ENCODE measurements at places on chromosomes 7 and 10. TPM values are rescaled to one million over a fixed set of nuclear protein-coding genes. Genes with fewer than 3 reads are reported as not detected.

- no peaks in the 10 kb centered on the region for H3K36me3 ChIP-seq
- H3K4me1 ChIP-seq = peaks cover 41% of the 10 kb centered on the region
- H3K27ac ChIP-seq = peak overlapping the region; percentile 94
- peak overlapping the region; percentile 77 for H3K4me3 ChIP-seq
Observed at GRCh38 chr7:143279186-143280098, 5.3 kb upstream of the TMEM139 start.

Gene ITGA8
- total RNA-seq = not detected

Gene NUTM2B
- 0.19 TPM for total RNA-seq

DNA sequence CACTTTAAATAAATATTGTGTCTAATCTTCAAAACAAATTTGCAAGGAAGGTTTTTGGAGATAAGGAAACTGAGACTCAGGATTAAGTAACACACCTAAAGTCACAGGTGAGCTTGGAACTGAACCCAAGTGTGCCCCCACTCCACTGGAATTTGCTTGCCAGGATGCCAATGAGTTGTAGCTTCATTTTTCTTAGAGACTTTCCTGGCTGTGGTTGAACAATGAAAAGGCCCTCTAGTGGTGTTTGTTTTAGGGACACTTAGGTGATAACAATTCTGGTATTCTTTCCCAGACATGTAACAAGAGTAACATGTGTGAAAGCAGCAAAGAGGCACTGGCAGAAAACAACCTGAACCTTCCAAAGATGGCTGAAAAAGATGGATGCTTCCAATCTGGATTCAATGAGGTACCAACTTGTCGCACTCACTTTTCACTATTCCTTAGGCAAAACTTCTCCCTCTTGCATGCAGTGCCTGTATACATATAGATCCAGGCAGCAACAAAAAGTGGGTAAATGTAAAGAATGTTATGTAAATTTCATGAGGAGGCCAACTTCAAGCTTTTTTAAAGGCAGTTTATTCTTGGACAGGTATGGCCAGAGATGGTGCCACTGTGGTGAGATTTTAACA is 1.5 kb downstream of the IL6 start:
- no peak overlapping the region for H3K27ac ChIP-seq
- H3K27me3 ChIP-seq = peaks cover 22% of the 10 kb centered on the region

Gene MRLN
- not detected for total RNA-seq

Gene SNCG
- total RNA-seq = 1.2 TPM

GRCh38 chr10:72792288-72792687 is 100.3 kb downstream of the MCU start:
- no peaks in the 10 kb centered on the region for H3K36me3 ChIP-seq
- H3K27ac ChIP-seq = no peak overlapping the region
- H3K4me1 ChIP-seq = peaks cover 14% of the 10 kb centered on the region
- no peak for DNase-seq

DNA sequence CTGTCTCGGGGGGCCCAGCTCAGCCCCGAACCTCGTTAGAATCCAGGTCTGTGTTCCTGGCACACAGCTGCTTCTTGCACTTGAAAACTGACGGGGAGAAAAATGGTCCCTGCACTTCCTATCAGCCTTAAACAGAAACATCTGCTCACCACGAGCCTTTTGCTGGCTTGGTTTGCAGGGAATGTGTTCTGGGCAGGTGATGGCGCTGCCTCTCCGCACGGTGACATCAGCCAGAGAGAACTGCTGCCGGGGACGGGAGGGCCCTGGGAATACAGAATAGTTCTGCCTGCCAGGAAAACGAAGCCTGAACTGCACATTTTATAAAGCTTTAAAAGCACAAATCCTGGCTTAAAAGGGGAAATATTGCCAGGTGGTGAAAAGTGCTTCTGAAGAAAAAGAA is 622.5 kb downstream of the TYW1 start:
- H3K36me3 ChIP-seq = no peaks in the 10 kb centered on the region
- no peak for DNase-seq
- H3K4me3 ChIP-seq = no peak overlapping the region
- H3K4me1 ChIP-seq = no peaks in the 10 kb centered on the region

Gene ZNF804B
- total RNA-seq = not detected

DNA sequence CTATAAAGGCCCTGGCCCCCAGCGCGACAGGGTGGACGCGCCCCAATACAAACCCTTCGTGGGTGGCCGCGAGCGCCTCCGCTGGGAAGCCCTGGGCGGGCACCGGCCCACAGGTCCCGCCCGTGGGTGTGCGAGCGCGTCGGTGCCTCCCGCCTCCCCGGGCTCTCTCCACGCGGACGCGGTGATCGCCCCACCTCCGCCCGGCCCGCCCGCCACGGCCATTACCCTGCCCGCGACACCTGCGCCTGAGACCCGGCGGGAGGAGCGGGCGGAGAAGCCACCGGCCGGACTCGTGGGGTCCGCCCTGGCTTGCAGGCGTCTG is 81.2 kb downstream of the PAX2 start:
- peaks cover 72% of the 10 kb centered on the region for H3K27me3 ChIP-seq
- H3K36me3 ChIP-seq = no peaks in the 10 kb centered on the region
- H3K27ac ChIP-seq = no peak overlapping the region
- H3K4me1 ChIP-seq = peaks cover 19% of the 10 kb centered on the region
- DNase-seq = no peak

DNA sequence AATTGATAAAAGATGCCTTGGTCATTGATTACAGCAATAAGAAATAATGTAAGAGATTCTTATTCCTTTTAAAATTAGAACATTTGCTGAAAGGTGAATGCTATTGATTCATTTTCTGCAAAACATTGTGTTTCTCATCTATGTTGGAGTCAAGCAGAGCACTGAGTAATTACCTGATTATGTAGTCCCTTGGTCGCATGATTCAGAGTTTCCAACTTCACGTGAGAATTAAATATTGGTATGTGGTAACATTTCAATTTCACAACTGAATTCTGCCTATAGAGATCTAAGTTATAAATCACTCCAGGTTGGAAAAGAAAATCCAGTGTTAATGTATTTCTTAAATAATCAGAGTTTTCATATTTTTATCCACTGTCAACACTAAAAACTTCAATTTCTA is 701.4 kb downstream of the PHTF2 start:
- no peak overlapping the region for H3K4me3 ChIP-seq
- no peak for DNase-seq
- H3K27me3 ChIP-seq = no peaks in the 10 kb centered on the region
- H3K27ac ChIP-seq = no peak overlapping the region
- no peaks in the 10 kb centered on the region for H3K36me3 ChIP-seq

Gene CALN1
- total RNA-seq = not detected

DNA sequence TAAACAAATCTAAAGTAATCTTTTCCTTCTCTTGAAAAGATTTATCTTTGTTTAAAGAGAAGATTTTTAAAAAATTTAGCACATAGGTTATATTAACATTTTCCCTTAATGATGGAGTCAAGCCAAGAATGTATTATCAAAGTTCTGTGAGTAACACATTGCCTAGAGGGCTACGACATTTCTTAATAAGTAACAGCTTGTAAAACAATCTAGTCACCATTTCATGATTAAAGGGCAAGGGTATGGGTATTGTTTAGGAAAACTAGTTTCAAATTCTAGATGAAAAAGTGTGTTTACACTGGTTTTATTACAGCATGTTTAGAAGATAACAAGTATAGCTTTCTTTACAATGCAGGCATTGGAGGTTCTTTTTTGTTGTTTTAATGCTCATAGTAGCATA is 28.6 kb upstream of the LAMB4 start:
- peaks cover 3% of the 10 kb centered on the region for H3K4me1 ChIP-seq
- H3K27me3 ChIP-seq = no peaks in the 10 kb centered on the region
- no peak overlapping the region for H3K4me3 ChIP-seq
- DNase-seq = no peak
- no peak overlapping the region for H3K27ac ChIP-seq

DNA sequence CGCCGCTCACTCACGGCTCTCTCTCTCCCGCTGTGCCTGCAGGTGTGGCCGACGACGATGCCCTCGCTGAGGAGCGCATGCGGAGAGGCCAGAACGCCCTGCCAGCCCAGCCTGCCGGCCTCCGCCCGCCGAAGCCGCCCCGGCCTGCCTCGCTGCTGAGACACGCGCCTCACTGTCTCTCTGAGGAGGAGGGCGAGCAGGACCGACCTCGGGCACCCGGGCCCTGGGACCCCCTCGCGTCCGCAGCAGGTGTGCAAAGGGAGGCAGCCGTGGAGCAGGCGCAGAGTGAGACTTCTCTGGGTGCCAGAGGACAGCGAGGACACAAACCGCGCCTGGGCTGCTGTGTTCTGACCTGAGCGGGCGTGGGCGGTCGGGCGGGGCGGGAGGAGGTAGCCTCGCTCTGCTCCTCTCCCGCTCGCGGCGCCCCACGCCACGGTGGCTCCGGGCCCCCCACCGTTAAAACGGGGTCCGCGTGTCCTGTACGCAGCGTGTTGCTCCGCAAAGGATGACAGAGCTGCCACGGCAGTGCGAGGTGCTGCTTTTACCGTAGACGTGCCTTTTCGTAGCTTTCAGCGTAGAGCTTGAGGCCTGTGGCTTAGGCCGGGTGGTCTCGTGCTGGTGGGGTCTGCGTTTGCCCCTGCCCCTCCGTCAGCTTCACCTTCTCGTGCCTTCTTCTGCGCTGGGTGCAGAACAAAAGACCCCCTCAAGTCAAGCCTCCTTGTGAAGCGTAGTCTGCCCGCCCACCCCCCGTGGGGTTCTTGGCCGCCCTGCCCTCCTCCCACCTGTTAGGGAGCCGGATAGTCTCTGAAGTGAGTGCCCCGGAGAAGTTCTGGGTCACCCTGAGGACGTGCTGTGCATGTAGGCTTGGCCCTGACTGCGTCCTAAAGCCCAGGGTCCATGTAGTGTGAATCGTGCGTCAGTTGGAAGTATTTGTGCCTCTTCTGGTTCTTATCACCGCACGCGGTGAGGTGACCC is 73.2 kb downstream of the DNAJB6 start:
- H3K4me3 ChIP-seq = no peak overlapping the region
- peaks cover 8% of the 10 kb centered on the region for H3K36me3 ChIP-seq
- no peaks in the 10 kb centered on the region for H3K27me3 ChIP-seq
- no peak overlapping the region for H3K27ac ChIP-seq
- H3K4me1 ChIP-seq = peaks cover 5% of the 10 kb centered on the region

Gene AKR1B1
- total RNA-seq = 103 TPM

DNA sequence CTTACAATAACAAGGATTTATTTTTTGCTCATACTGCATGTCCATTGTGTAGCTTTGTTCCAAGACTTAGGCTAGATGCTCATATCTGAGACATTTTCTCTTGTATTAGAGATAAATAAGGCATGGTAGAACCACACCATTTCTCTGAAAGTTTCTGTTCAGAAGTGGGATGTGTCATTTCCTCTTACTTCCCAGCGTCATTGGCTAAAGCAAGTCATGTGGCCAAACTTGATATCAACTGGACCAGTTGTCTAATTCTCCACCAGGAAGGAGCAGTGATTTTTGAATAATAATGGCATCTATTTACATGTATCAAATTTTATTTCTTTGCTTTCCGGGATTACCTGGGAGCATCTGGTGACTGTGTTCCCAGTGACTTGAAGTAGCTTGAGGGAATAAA is 38.3 kb downstream of the AHCYL2 start:
- no peak overlapping the region for H3K4me3 ChIP-seq
- no peaks in the 10 kb centered on the region for H3K36me3 ChIP-seq
- no peak for DNase-seq

DNA sequence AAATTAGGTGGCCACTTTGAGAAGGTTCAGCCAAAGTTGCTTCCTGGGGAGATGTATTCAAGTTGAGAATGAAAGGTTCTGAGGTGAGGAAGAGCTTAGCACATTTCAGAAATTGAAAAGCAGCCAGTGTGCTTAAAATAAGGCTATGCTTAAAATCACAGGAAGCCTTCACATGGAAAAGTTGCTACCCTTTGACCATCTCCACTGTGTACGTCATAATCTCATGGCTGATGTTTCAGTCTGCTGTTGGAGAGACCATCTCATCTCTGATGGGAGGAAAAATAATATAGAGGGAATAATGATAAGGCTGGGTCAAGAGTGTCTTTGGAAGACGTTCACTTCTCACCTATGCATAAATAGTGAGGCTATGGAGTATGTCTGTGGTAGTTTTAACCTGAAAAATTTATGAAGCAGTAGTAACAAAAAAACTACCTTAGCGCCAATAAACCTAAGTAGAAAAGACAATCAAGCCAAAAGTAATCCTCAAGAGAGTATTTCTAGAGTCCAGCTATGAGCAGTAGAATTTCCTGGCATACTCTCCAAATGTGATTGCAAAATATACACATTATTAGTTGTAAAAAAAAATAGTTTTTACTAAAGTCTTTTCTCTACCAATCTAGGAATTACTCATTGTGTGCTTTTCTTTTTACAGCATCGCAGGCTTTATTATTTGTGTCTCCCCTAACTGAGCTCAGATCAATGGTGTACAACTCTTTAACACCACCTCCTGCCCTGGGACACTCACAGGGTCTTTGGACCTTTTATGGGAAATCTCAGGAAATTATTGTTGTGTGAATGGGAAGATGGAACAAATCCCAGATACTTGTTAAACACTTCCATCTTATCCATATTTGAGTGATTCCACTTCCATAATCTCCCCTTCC is 435.2 kb upstream of the LRGUK start:
- H3K4me1 ChIP-seq = peaks cover 2% of the 10 kb centered on the region
- no peak overlapping the region for H3K27ac ChIP-seq
- H3K27me3 ChIP-seq = no peaks in the 10 kb centered on the region
- H3K36me3 ChIP-seq = no peaks in the 10 kb centered on the region

GRCh38 chr7:7639847-7640220 is 718 bp upstream of the UMAD1 start:
- peaks cover 44% of the 10 kb centered on the region for H3K36me3 ChIP-seq
- H3K27ac ChIP-seq = peak overlapping the region; percentile 98
- peaks cover 41% of the 10 kb centered on the region for H3K4me1 ChIP-seq
- peak; percentile 70 for DNase-seq
- no peaks in the 10 kb centered on the region for H3K27me3 ChIP-seq

DNA sequence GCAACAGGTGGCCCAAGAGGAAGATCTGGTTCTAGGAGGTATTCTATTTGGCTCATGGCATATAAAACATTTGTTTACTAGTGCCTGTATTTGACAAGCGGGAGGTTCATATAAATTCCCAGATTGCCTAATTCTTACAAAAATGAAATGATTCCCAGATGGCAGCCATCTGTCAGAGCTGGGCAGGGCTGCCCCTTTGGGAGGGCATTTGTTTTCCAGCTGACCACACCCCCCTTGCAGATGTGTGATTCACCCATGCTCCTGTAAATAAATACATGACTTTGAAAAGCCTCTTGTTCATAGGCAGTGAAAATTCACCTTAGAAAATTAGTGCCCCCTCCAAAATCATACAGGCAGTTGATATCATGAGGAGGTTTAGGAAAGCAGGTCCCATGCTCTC is 8.6 kb downstream of the VWC2 start:
- H3K4me1 ChIP-seq = no peaks in the 10 kb centered on the region
- H3K4me3 ChIP-seq = no peak overlapping the region
- H3K27ac ChIP-seq = no peak overlapping the region
- H3K27me3 ChIP-seq = peaks cover 14% of the 10 kb centered on the region

- DNase-seq = no peak
- H3K27ac ChIP-seq = no peak overlapping the region
- H3K4me1 ChIP-seq = no peaks in the 10 kb centered on the region
- no peaks in the 10 kb centered on the region for H3K27me3 ChIP-seq
- H3K36me3 ChIP-seq = no peaks in the 10 kb centered on the region
Observed at GRCh38 chr7:118858651-118859149, 634.2 kb downstream of the ANKRD7 start.

All from activated naive CD4-positive, alpha-beta T cell treated with anti-CD3 and anti-CD28 coated beads for 36 hours (primary cell).